ENCODE measurements at places on chromosomes 1 and 21. TPM values are rescaled to one million over a fixed set of nuclear protein-coding genes. Genes with fewer than 3 reads are reported as not detected.
A peak's percentile ranks its signal among the peaks of the same experiment; 100 is the strongest.

The SNIP1 gene
- 25.8 TPM for total RNA-seq

The ERO1B gene
- 6.2 TPM for total RNA-seq

DNA sequence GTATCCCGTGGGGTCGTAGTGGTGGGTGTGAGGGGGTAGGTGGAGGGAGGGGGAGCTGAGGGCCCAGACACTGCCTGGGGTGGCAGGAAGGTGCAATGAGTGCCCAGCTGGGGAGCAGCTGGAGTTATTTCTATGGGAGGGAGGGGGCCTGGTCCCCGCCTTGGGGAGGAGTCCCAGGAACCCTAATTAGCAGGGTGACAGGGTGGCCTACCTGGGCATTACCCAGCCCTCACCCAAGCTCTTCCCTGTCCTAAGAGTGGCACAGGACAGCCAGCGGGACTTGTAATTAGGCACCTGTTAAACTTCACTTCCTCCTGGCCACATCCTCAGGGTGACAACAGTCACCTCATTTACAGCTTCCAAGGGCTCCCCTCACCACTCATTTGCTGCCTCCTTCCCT is at the start of gene VSIG8:
Gene VSIG8, minus strand, starts transcription at position 101 of the 400 bp plus-strand sequence. CDS start 136 bp downstream, outside the sequence.
- 0 out of 2 replicates have a peak, but pooled peaks cover 1% of the 10 kb centered on the region for H3K4me1 ChIP-seq
- H3K27ac ChIP-seq, result no peak within 1 kb of the TSS
- DNase-seq, result no peak
- peaks cover 2% of the 10 kb centered on the region for H3K27me3 ChIP-seq

- H3K4me1 ChIP-seq, result peaks cover 11% of the 10 kb centered on the region
- DNase-seq, result no peak
- H3K36me3 ChIP-seq, result no peaks in the 10 kb centered on the region
- H3K27ac ChIP-seq, result no peak overlapping the region
- no peaks in the 10 kb centered on the region for H3K27me3 ChIP-seq
Measured at GRCh38 chr1:28323720-28324119, 5.1 kb upstream of the MED18 start.

DNA sequence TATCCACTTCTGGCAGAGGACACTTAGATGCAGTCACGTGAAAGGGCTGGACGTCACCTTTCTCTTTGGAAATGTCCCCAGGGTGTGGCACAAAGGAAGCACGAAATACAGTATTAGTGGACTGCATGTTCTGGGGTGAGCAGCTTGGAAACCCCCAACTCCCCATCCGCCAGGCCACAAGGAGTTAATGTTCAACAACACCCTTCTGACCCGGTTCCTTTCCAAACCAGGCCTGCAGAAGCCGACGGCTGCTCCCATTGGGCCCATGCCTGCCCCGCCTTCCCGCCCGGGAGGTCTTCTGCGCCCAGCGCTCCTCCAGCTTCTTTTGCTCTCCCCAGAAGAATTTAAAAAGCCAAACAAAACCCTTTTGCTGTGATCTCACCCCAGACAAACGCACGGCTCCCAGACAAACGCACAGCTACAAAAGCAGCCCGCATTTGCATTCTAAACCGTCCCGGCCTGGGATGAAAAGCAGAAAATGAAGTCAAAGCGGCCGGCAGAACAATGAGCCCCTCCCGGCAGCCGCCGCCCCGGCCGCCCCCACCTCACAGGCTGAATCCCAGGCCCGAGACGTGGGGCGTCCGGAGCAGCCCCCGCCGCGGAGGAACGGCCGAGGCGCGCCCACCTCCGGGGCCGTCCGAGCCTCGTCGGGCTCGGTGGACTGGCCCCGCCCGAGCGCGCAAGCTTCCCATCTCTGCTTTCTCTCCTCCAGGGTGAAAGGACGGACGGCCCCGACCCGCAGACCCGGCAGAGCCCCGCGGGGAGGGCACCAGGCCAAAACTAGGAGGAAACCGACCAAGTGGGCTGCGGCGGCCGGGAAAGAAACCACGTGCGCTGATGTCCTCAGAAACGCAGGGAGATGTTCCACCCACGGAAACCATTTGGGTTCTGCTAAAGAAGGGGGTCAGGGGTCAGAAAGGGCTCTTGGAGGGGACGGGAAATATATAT is 101.9 kb downstream of the PLPP3 start:
- peaks cover 8% of the 10 kb centered on the region for H3K4me1 ChIP-seq
- H3K27ac ChIP-seq, result no peak overlapping the region
- no peak overlapping the region for H3K4me3 ChIP-seq
- H3K36me3 ChIP-seq, result no peaks in the 10 kb centered on the region

- H3K36me3 ChIP-seq, result no peaks in the 10 kb centered on the region
- peaks cover 42% of the 10 kb centered on the region for H3K27me3 ChIP-seq
- H3K4me1 ChIP-seq, result no peaks in the 10 kb centered on the region
- H3K4me3 ChIP-seq, result no peak overlapping the region
- DNase-seq, result peak; percentile 51
- no peak overlapping the region for H3K27ac ChIP-seq
Measured at GRCh38 chr1:38332649-38333310, 286.2 kb upstream of the POU3F1 start.

GRCh38 chr1:19981507-19982312 is 2.3 kb upstream of the PLA2G2A start:
- H3K27ac ChIP-seq, result no peak overlapping the region
- peaks cover 31% of the 10 kb centered on the region for H3K27me3 ChIP-seq
- DNase-seq, result no peak
- H3K36me3 ChIP-seq, result no peaks in the 10 kb centered on the region

All from K562 (cell line).